ENCODE measurements at places on chromosomes 2 and 18.
A peak's percentile ranks its signal among the peaks of the same experiment; 100 is the strongest.

DNA sequence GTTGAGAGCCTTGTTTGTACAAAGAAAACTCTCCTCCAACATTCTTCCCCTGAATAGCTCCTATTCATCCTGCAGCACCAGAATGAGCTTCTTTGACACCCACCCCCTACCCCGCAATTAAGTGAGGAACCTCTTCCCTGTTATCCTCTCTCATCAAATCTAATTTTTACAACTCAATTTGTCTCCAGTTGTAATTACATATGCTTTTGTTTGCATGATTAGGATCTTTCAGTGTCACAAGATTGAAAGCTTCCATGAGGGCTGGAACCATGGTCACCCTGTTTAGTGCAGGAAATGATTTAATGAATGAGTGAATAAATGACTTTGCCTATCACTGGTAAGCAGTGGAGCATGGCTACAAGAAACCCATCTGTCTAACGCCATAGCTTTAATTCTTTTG lies 334.6 kb upstream of the KLHL29 start:
- DNase-seq, result no peak

GRCh38 chr2:78586316-78586715 lies 439.2 kb upstream of the REG3G start:
- DNase-seq, result no peak

GRCh38 chr2:172702451-172702850 lies 33.2 kb upstream of the RAPGEF4 start:
- DNase-seq, result no peak

DNA sequence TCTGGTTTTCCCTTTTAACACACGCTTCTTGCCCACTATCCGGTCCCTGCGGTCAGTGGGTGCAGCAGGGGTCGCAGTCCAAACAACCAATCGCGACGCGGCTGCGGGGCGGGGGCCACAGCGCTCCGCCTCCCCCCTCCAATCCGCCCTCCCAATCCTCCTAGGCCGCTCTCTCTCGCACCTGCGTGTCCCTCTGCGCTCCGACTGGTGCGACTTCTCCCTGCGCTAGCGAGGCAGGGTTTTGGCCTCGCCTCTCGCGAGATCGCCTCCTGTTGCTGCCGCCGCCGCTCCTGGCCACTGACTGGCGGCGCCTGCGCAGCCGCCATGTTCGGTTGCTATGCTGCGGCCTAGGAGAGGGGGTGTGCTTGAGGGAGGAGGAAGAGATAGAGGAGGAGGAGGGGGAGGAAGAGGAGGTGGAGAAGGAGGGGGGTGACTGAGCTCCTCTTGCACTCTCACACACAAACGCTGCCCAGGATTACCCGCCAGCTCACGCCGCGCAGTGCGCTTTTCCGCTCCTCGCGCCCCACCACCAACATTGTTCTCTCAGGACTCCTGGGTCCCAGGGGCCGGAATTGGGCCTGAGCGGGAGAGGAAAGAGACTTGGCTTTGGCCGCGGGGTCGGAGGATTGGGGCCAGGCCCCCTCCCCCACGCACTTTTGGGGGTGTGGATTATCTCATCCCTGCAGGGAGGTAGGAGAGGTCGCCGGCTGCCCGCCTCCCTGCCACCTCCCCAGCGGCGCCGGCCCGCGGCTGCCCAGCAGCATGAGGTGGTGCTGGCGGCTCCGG lies at the start of gene PTPN4:
Gene PTPN4, plus strand, starts transcription at position 472 of the 786 bp plus-strand sequence. CDS start 49,932 bp downstream, outside the sequence.
- DNase-seq, result peak; percentile 96

DNA sequence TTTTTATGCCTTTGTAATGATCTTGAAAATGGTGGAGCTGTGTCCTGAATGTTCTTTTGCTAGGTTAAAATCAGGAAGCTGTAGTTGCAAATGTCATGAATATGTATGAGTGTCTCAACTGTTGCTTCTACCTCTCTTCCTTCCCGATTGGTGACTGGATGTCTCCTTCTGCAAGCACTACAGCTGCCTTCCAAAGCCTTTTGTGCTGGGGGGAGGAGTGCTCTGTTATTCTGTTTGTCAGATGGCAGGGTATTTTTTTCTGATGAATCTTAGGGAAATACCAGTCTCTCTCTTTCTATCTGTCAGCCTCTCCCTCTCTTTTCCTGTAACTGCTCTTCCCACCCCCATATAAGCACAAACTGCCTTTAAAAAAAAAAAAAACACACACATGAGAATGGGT lies 1396.3 kb upstream of the CELF4 start:
- DNase-seq, result no peak

- no peak for DNase-seq
Observed at GRCh38 chr2:206799083-206799482, 33.7 kb downstream of the FASTKD2 start.

DNA sequence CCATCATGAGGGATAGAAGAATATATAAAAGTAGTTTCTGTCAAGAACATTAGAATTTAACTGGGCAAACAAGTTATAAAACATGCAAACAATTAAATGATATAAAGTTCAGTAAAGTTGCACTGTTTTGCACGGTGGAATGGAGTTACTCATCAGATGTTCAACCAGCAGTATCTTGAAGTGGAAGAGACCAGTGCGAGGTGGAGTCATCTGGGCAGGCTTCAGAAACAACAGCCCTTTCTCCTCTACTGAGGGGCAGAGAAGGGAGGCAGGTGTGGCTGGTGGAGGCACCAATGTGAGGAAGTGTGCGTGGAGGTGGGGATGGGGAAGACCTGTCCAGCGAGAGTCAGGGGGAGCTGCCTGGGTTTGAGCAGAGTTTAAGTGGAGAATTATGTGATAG lies 7.5 kb downstream of the EFR3B start:
- DNase-seq, result no peak

GRCh38 chr18:67694787-67695186 lies 178.3 kb upstream of the DSEL start:
- no peak for DNase-seq
